ENCODE measurements at places on chromosomes 12 and 14.

DNA sequence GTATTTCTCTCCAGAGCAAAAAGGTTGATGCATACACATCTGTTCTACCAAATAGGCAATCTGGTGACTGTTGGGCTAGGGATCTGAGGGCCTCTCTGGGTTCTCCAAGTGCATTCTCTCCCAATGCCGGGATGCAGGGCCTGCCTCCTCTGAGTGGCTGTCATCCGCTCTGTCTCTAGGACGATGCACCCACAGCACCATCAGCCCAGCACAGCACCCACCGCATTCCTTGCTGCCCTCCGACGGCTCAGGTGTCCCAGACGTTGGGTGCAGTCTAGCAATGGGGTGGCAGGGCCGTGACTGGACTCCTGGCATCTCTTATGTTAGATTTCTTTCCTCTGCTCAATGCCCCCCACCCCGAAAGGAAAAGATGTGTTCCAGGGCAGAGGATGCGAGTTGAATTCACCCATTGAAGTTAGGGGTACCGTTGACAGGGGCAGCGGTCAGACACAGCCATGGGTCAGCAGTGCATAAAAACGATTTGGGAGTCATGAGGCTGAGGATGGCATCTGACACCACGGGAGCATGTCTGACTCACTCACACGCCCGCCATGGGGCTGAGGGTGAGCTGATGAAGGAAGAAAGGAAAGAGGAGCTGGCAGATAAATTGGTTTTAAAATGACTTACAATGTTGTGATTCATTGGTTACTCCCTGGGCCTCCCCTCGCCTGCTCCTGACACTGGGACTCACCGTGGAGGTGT lies 93.2 kb upstream of the C14orf180 start:
- no peak for DNase-seq

GRCh38 chr12:51403159-51403558 lies 12.0 kb upstream of the GALNT6 start:
- DNase-seq = no peak

DNA sequence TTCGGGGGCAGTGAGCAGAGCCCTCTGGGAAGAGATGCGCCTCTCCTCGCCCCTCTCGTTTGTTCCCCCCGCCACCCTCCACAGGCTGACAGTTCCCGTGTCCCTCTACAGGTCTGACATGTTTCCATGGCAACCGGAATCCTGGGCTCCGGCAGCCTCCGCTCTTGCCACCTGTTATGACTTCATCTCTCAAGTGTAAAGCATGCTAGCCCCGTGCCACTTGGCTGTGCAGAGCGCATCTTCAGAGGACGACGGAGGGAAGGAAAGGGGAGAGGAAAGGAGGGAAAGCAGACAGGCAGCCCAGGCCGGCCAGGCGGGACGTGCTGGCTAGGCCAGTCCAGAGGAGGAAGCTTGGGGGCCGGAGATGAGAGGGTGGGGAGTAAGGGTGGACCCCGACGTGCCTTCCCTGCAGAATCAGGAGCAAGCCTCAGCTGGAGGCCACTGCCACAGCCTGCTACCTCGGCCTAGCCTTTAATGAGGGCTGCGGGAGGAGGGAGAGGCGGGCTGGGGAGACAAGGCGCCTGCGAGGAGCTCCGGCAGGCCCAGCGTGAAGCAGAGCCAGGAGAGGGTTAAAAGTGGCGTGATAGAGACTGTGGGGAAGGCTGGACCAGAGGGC lies 214.3 kb downstream of the DPF3 start:
- no peak for DNase-seq

DNA sequence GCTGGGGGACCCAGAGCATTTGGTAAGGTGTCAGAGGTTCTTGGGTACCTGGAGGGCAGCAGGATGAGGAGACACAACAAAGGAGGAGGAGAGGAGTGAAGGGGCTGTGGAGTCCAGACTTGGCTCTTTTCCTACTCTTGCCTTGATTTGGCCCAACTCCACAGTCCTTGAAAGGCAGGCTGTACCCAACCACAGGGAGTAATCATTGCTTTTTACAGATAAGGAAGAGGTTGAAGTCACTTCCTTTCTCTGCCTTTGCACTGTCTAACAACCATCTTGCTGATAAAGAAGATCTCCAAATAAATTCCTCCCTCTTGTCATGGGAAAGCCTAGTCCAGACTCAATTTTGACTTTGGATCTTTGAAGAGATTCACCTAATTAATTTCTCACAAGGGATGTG lies 226.8 kb upstream of the HMGA2 start:
- no peak for DNase-seq

DNA sequence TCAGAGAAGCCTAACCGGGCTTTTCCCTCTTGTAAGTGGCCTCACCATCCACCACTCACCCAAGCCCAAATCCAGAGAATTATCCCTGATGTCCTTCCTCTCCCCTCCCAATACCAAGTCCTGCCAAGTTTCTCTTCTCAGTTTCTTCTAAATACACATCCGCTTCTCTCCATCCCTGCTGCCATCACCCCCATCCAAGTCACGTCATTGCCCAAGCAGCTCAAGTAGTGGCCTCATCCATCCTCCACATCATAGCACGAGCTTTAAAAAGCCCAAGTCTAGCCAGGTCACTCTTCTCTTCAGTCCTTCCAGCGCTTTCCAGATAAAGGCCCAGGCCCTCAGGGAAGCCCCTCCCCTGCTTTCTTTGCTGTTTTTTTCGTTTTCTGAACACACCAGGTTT lies 25.4 kb downstream of the IL31 start:
- no peak for DNase-seq

DNA sequence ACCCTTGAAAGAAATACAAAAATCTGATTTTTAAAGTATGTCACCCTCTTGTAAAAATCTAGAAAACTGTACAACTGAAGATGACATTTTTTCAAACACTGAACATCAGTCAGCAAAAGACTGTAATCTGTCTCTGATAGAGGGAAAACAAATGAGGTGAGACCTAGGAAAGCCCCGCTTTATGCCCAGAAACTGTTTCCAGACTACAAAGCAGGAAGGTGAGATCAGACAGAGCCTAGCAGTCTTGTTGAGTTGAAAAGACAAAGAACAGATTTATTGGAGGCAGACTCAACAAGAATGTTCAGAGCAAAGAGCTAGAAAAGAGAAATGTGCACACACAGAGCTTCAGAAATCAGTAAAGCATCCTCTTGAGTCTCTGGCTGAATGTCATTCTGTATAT lies 873.6 kb downstream of the LRFN5 start:
- DNase-seq = no peak

GRCh38 chr12:51717326-51717925 lies 126.4 kb downstream of the SCN8A start:
- DNase-seq = no peak

DNA sequence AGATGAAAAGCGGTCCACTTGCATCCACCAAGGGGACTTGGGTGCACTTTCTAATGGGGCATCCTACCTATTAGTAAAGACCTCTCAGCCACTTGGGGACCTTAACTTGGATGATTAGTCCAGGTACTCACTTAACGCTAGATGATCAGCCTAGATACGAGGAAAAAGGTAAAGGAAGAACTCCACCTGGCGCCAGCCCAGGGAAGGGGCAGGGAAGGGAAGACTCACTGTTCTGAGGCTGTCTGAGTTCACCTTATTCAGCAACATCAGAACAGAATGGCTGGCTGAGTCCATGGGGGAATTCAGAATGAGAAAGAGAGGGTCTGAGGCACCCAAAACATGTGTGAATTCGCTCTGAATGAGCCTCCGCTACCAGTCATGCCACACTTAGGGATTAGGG lies 7.1 kb downstream of the IL22 start:
- DNase-seq = no peak

- DNase-seq = no peak
Observed at GRCh38 chr12:26119391-26119989, 5.3 kb downstream of the BHLHE41 start.

DNA sequence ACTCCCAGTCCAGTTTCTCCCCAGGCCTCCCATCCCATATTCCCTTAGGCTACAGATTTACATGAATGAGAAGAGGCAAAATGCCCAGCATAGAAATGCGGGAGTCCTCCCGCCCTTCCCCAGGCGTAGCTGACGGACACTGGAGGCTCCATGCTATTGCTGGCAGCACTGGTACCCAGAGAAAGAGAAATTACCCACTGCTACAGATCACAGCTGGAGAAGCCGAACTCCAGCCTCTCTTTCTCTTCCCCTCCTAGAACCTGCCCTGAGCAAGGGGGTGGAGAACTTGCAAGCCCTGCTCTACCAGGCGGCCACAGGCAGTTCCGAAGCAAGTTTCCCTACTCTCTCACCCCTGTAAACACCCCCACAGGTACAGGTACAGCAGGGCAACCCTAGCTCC lies 3.6 kb downstream of the LTBR start:
- DNase-seq = no peak

- no peak for DNase-seq
Observed at GRCh38 chr12:58189030-58189429, 247.7 kb downstream of the ATP23 start.

GRCh38 chr12:67460388-67460787 lies 188.2 kb upstream of the DYRK2 start:
- no peak for DNase-seq

DNA sequence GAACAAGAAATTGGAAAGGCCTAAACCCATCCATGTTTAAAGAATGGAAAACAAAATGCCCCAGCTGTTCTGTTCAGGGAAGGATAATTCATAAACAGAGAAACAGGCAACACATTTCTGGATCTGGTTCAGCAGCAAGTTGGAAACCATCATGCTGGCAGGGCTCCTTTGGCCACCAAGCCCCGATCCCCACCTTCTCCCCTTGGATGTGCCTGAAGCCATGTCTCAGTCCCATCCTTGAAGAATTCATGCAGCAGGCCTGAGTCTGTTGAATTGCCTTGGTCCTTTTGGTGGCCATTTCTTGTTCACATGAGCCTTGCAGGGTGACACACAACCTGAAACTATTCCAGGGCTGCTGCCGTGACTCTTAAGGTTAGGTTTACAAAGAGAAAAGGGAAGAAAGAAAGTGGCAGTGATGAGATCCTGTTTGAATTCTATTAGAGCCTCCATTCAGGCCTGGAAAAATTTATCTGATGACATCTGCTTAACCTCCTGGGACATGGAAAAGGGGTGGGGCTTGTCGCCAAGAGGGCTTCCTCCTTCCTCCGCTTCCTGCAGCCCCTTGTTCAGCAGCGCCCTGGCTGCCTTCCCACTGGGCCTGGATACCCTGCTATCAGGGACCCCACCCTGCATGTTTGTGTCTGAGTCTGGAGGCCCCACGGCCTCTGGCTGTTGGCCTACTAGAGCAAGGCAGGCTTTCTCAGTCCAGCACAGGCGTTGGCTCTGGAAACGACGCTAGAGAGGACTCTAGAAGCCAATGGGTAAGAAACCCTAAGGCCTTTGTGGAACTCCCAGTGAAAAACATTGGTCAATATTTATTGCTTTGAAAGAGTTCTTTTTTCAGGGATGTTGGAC lies 341.9 kb downstream of the C12orf75 start:
- DNase-seq = no peak

DNA sequence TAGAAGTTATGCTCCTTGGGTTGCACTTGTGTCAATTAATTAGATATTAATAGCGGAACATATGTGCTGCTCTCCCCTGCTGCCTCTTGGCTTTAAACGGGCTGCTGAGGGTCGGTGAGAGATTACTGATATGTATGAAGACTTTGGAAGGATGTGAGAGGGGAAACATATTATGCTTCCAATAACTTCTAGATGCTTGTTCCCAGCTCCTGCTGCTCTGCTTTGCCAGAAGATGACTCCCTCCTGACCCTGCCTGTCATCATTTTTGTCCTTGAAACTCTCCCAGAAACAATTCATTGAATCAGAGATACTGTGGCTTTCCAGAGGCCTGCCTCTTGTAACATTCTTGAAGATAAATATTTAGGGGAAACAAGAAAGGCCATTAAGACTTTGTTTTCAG lies 300.1 kb upstream of the STXBP6 start:
- no peak for DNase-seq

- no peak for DNase-seq
Observed at GRCh38 chr12:57221169-57221917, 4.7 kb downstream of the NXPH4 start.

GRCh38 chr14:76701981-76702380 lies 59.3 kb upstream of the VASH1 start:
- no peak for DNase-seq

GRCh38 chr12:68573406-68573805 lies 37.3 kb upstream of the RAP1B start:
- no peak for DNase-seq

DNA sequence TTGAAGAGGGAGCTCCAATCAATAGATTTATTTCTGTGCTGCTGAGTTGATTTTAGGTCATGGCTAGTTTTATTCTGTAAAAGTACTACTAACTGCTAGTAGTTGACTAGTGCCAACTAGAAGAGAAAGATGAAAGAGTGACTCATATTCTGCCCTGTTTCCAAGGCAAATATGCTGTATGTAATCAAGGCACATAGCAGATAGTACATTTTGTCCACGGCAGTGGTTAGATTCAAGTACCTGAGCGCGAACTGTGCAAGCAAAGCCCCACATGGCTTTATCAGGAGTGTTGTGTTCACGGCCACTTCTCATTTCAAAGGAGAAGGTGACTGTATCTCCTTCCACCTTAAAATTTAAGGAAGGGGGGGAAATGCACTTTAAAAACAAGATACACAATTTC lies 126.8 kb downstream of the TRAFD1 start:
- DNase-seq = no peak

- no peak for DNase-seq
Observed at GRCh38 chr14:77088645-77089044, 9.4 kb upstream of the CIPC start.

GRCh38 chr12:19688532-19688931 lies 249.2 kb downstream of the AEBP2 start:
- no peak for DNase-seq

GRCh38 chr14:66965831-66966230 lies 223.4 kb upstream of the GARIN2 start:
- DNase-seq = no peak

DNA sequence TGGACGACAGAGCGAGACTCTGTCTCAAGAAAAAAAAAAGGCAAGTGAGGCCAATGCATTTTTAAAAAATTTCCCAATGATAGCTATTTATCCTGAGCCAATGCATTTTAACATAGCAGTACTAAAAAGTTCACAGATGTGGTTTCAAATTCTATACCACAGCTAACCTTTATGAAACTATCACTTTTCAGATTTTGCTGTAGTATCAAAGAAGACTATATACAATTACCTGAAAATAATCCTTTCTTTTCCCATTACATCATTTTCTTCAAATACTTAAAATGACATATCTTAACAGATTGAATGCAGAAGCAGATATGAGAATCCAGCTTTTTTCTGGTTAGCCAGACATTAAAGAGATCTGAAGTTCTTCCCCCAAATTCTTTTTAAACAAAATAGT lies 13.2 kb downstream of the ATF7 start:
- DNase-seq = no peak

DNA sequence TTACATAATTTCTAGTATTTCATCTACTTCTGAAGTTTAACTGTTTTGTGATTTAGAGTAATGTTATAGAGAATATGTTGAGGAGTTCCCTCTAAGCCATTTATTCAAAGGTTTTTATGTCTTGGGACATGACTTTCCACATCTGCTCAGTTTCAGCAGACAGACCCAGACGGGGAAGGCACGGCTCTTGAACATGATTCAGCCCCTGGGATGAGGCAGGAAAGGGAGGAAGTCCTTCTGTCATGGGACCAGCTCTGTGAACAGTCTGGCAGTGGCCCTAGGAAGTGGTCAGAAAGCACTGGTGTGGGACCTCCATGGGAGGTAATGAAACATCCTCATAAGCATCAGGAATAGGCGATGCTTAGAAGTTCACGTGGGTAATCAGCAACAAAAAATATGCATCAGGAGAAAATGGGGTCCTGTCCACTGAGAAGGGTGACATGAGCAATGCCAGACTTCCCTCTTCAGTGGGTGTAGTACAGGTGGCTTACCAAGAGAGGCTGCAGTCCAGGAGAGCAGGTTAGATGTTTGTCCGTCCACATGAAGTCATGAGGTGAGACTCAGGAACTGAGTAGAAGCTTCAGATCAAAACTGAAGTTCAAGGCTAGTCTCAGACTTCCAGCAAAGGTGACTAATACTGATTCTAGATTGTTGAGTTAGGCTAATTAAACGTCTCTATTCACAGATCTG lies 248.5 kb downstream of the IPO8 start:
- no peak for DNase-seq
